ENCODE measurements at places on chromosomes 7 and 10. TPM values are rescaled to one million over a fixed set of nuclear protein-coding genes. Genes with fewer than 3 reads are reported as not detected.

- DNase-seq, result no peak
Observed at GRCh38 chr7:31811650-31812461, 124.8 kb downstream of the PPP1R17 start.

- no peak for DNase-seq
Observed at GRCh38 chr10:4775808-4776207, 50.2 kb upstream of the AKR1E2 start.

DNA sequence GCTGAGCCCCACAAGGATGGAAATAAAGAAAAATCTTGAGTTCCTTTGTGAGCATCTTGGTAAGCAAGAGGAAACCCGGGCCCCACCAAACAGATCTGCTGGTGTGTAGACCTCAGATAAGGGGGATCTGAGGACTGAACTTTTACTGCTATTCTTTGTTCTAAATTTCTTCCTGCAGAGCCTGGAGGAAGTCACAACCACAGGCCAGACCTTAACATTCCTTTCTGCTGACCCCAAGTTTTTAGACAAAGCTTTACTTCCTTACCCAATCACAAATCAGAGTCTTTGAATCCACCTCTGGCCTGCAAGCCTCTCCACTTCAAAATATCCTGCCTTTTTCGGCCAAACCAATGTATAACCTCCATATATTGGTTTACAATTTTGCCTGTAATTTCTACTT lies 352.6 kb upstream of the AUTS2 start:
- no peak for DNase-seq

PKD2L1 gene
- total RNA-seq, result 0.44 TPM

OPALIN gene
- total RNA-seq, result not detected

MYL10 gene
- total RNA-seq, result not detected

SFTPA1 gene
- not detected for total RNA-seq

DNA sequence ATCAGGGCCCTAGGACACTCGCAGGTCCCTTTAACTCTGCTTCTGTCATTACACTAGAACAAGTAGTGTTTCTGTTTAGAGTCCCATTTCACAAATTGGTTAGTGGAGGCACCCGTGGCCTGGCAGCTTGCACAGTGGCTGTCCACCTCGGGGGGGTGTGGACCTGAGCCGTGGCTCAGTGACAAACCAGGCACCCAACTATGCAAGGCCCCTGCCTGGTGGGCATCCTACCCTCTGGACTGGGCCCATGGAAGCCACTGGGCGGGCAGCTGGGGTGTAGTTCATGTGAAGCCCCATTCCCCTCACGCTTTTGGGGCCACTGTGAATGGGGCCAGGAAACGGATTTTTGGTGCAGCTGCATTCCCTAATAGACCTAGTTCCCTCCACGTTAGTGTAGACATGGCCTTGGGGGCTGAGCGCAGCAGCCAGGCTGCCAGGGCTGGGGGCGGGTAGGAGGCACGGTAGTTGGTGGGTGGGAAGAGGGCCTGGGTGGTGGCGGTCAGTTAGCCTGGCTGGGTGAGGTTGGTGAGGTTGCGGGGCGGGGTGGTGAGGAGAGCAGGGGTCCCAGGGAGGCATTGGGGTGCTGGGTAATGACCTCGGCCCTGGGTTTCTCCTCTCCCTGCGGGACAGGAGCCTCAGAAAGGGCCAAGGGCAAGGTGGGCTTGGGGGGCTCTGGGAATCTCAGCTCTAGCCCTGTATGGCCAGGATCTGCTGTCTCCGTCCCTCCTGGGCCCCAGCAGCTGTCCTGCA lies 18.7 kb downstream of the ZNF316 start:
- DNase-seq, result no peak

DNA sequence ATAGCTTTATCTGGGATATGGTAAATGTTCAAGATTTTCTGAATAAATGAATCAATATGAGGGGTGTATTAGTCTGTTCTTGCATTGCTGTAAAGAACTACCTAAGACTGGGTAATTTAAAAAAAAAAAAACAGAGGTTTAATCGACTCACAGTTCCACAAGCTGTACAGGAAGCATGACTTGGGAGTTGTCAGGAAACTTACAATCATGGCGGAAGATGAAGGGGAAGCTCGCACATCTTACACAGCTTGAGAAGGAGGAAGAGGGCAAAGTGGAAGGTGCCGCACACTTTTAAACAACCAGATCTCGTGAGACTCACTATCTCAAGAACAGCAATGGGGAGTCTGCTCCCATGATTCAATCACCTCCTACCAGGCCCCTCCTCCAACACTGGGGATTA lies 32.5 kb upstream of the OTUD1 start:
- no peak for DNase-seq

VAX1 gene
- 0.27 TPM for total RNA-seq

- DNase-seq, result no peak
Observed at GRCh38 chr7:47938574-47939165, 9.6 kb downstream of the PKD1L1 start.

DNA sequence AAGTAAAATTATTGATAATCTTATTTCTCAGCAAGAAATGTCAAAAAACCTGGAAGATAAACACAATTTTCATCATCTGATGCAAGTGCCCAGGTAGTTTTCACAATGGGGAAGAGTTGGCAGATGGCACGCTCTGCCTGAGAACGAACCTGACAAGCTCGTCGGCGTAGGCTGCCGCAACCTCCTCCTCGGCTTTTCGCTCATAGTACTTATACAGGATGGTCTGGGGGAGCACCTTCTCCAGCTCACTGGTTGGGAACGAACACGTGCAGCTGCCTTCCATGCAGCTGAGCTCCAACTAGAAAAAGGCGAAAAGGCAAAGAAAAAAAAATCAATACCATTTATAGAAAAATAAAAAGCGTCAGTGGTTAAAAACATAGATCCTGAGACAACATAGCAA lies 68.9 kb downstream of the RNF216 start:
- DNase-seq, result no peak

DLX6 gene
- total RNA-seq, result not detected

CTAGE4 gene
- 0.17 TPM for total RNA-seq

- no peak for DNase-seq
Observed at GRCh38 chr7:154423231-154423630, 371.0 kb downstream of the DPP6 start.

SPDYE2B gene
- total RNA-seq, result not detected

DNA sequence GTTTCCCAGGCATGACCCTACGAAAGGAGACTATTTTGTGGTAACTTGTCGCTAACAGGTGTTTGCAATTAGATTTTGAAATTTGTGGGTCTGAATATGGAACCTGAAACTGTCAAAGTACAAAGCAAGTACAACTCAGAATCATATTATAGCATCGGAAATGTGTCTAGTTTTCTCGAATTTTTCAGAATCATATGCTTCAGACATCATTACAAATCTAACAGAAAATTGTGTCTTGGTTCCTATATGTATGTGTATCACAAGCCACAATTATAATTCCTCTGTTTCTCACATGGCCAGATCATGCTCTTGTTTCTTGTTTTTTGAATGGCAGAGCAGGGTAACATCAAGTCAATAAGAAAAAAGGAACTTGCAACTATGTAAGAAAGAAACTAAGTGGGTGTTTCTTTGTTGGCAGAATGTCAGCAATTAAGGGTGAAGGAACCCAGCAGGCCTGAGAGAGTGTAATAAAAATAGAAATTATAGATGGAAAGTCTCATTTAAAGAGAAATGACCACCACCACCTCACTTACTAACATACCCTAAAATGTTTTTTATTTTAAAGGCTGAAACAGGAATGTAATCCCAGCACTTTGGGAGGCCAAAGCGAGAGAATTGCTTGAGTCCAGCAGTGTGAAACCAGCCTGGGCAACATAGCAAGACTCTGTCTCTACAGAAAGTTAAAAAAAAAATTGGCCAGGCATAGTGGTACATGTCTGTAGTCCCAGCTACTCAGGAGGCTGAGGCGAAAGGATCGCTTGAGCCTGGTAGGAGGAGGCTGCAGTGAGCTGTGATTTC lies 51.3 kb downstream of the PRTFDC1 start:
- DNase-seq, result no peak

DNA sequence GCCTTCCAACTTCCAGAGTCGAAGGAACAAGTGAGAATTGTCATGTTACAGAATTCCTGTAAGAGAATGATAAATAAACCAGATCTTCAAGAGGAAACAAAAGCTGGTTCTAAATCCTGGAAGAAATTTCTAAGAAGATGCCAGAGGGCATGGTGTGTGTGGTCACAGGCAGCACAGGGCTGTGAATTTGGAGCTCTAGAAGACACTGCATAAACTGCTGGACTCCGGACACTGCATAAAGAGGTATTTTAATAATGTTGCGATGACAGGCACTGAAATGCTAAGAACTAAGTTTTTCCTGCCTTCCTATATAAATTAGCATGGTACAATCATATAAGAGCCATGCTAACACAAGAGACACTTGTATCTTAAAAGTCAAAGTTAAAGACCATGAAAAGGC lies 86.0 kb downstream of the LARP4B start:
- no peak for DNase-seq

DNA sequence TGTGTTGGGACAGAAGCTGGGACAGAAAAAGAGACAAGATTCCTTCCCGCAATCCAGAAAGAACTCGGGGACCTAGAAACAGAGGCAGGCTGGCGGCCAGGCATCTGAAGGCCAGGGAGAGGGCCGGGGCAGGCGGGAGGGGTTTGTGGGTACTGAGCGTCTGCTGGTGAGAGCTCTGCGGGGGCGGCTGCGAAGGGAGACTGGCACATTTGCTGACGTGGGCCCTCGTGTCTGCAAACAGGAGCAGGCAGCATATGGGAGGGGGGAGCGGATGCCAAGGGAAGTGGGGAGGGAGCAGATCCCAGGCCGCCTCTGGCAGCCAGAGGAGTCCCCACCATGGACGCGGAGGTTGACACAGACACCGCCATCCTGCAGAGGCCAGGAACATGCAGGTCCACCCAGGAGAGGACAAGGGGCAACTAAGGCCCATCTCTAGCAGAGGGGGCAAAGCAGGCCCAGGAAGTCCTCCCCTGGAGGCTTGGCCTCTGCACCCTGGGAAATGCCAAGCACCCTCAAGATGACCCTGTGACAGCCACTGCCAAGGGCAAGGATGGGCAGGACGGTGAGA lies 32.2 kb downstream of the KCNH2 start:
- peak; percentile 16 for DNase-seq

EN2 gene
- 0.20 TPM for total RNA-seq

GSTK1 gene
- total RNA-seq, result 48.6 TPM

GRCh38 chr10:60271319-60272040 lies 118.2 kb downstream of the ANK3 start:
- DNase-seq, result no peak

GRCh38 chr7:92293896-92294590 lies 48.3 kb downstream of the ANKIB1 start:
- no peak for DNase-seq

BMPER gene
- total RNA-seq, result 16.2 TPM

TPK1 gene
- 2.6 TPM for total RNA-seq

DNA sequence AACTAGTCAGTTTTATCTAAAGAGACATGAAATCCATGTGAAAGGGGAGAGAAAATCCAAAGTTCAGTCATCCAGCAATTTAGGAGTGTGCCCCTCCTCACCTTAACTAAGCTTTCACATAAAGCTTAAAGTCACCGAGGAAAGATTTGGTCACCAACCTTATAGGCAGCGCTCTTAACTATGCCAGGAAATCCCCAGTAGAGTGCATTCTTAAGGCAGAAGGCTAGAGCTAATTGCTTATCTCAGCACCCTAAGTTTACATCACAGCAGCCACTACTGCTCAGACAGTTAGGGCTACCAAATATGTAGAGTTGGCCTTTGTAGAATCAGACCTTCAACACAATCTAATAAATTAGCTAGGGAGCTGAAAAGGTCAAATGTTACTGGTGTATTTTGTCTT lies 47.9 kb downstream of the MTPN start:
- DNase-seq, result no peak

GRCh38 chr10:26441491-26442214 lies 3.5 kb downstream of the APBB1IP start:
- no peak for DNase-seq

CLCN1 gene
- 0.56 TPM for total RNA-seq

- no peak for DNase-seq
Observed at GRCh38 chr7:36278620-36279172, 111.0 kb upstream of the ANLN start.

- no peak for DNase-seq
Observed at GRCh38 chr10:119283818-119284217, 76.4 kb downstream of the GRK5 start.

All from glutamatergic neuron (in vitro differentiated cells).